IPS-NIHi11 (cell line): ENCODE measurements at places on chromosomes 4 and X.

GRCh38 chr4:104719539-104720230, 225.0 kb upstream of the CXXC4 start:
- no peak for DNase-seq

DNA sequence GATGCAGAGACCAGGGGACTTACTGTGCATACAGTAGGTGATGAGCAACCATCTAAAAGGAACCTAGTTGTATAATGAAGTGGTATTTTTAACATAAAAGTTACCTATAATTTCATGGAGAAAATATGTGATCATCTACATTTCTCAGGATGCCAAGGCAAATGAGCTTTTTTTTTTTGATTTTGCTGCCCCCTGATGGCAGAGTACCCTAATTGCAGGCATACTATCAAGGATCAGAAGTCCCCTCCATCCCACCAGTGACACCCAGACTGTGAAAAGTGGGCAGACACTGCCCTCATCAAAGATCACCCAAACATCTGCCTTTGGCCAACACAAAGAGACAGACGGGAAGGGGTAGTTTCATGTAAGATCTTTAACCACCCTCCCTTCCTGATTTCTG, 9.6 kb upstream of the ABLIM2 start:
- no peak for DNase-seq

DNA sequence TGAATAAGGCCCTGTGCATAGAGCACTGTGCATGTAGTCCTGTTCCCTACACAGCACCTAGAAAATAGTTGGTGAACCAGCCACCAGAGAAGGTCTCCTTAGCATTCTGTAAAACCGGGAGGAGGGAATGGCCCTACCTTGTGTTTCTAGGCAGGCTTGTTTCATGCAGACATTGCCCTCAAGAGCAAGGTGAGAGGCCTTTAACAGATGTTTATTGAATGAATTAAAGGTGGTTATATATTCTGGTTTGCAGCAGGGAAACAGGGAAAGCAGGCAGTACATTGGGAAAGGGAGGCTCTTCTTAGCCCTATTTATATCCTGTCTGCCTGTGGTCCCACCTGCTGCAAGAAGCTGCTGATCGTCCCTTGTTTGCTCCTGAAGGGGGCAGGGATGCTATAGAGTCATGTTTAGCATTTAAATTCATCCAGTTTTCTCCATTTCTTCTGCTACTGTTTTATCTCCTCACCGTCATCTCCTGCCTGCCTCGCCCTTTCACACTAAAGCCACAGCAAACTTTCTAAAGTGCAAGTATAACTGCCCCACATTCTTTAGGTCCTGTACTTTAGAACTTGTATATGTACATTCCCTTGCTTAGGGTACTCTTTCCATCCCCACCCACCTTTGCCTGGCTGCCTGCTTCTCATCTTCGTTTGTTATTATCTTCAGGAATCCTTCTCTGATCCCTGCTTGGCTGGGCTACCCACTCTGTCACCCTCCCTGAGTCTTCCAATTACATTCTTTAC, 60.3 kb downstream of the EGF start:
- DNase-seq = peak; percentile 12

DNA sequence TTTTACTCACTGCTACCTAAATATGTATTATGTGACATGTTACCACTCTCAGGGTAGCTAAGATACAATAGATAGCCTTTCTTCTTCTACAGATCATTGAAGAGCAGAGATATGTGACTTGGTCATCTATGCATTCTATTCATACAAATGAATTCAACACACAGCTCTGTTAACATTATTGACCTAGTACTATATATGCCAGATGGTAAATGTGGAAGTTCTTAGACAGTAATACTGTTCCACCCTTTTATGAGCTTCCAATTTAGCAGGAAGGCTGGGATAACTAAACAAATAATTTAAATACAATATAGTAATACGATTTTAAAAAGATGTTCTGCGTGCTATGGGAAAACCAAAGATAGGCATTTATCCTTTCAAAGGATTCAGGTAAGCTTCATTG, 76.0 kb downstream of the SYTL5 start:
- DNase-seq = no peak

DNA sequence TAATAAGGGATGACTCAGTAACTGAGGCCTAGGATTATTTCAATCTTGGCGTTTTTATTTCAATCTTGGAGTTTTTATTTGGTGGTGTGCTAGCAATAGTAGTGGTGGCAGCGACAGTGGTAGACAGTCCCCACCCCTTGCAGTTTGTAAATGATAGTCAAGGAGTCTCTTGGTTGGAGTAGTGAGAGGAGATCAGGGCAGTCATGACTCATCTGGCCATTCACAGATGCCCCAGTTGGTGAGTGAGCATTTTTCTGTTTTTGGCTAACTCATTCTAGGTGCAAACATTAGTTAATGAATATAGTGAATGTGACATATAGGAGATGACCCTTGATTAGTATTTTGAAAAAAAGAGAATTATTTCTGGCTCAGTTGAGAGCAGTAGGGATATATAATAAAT, 93.5 kb upstream of the ADAD1 start:
- no peak for DNase-seq

DNA sequence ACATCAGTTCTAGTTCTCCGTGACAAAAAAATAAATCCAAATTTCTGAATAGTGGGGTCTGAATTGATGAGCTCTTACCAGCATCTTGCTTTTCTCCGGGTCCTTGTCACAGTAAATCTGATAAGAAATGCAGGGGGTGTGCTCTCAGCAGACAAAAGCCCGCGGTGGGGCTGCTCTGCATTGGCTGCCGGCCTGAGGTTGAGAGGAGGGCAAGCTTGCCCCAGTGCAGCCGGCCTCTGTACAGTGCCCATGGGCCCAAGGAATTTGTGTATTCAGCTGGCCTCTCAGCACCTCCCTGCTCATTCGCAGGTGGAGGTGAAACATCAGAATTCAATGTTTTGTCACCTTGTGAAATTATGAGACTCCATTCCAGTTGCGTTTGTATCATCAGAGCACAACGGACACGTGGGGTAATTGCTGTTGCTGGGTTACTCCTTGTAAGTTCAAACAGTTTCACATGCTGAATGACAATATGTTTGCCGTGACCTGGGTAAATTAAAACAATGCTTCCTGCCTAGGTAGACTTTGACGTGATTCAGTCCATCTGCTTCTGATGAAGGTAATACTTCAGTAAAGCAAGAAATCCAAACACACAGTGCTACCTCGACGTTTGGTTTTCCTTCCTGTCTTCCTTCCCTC, 596.4 kb downstream of the MID1IP1 start:
- DNase-seq = no peak

- DNase-seq = no peak
These were observed 512.5 kb upstream of the HTR2C start for GRCh38 chrX:114071412-114071811.

GRCh38 chrX:134650701-134651100, 7.6 kb downstream of the PLAC1 start:
- DNase-seq = no peak

GRCh38 chrX:107547621-107548020, 80.7 kb upstream of the PRPS1 start:
- no peak for DNase-seq

DNA sequence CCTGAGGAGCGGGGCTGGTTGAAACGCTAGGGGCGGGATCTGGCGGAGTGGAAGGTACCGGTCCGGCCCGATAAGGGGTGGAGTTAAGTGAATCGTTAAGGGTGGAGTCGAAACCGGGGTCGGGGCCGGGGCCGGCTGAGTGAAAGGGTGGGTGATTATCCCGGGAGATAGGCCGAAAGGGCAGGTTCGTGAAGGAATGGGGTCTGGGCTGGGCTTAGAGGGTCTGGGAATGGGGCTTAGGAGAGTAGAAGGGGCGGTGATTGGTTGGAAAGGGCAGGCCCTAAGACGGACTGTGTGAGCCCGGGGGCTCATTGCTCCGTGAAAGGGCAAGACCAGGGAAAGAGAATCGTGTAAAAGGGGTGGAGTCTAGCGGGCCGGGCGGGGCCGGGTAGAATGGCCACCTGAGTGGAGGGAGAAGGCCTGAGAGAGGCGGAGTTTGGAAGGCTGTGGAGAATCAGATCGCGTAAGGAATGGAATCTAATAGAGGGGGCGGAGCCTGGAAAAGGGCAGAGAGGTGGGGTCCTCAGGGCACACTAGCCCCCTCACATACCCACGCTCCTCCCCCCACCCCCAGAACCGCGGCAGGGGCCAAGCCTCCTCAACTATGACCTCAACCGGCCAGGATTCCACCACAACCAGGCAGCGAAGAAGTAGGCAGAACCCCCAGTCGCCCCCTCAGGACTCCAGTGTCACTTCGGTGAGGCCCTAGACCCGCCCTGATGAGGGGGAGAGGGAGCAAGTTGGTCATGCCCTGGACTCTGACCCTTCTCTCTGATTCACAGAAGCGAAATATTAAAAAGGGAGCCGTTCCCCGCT, 430 bp downstream of the HDAC6 start:
- peak; percentile 86 for DNase-seq

GRCh38 chr4:169311643-169312365, 41.0 kb upstream of the SH3RF1 start:
- peak; percentile 77 for DNase-seq

DNA sequence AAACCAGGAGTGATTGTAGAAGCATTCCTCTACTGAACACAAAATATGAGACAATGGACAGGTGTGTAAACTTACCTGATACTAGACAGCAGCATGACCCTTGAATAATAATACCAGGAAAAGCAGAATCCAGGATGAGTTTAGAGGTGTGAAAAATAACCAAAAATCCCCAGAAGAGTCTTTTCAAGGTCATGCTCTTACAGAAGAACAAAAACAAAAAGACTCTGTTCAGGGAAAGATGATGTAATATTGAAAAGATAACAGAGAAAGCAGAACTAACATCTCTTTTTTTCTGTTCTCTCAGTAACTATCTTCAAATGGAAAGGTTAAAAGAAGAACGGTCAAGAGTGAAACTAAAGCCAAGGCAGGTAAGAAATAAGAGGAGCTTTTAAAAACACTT, 14.0 kb upstream of the ARHGAP10 start:
- no peak for DNase-seq

DNA sequence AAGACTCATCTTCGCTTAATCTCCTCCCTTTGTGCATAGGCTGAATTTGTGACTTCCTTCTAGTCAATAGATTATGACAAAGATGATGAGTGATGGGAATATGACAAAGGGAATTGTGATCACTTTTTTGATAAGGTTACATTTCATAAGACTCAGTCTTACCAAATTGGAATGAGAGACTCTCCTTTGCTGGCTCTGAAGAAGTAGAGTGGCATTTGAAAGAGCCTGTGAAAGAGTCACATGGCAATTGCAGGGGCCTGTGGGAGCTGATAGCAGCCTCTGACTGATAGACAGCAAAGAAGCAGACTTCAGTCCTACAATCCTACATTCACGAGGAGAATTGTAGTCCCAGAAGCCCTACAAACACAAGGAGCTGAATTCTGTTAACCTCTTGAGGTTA, 44.9 kb upstream of the ADAMTS3 start:
- DNase-seq = no peak

- DNase-seq = no peak
These were observed 174.6 kb downstream of the SOWAHB start for GRCh38 chr4:76723373-76723772.

- DNase-seq = peak; percentile 32
These were observed 18.0 kb downstream of the FAM9A start for GRCh38 chrX:8783097-8783713.

DNA sequence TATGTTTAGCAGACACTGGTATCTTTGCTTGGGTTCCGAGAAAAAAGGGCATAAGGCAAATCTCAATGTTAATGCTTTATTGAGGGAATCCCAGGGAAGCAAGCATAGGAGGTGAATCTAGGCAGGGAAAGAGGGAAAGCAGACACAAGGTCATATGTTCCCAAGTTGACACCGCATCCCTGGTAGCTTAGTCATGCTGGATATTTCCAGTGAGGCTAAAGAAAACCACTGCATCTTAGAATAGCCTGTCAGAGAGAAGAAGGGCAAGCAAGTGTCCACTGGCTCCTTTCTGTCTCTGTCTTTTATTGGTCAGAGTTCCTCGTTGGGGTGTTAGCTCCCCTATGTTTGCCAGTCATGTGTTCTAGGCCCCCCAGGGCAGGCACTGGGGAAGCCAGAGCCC, 104.7 kb downstream of the NKX6-1 start:
- DNase-seq = no peak

- peak; percentile 63 for DNase-seq
These were observed 24.4 kb downstream of the TXK start for GRCh38 chr4:48109413-48110263.
